GM18507 (cell line): ENCODE measurements at places on chromosomes 13 and 19.

DNA sequence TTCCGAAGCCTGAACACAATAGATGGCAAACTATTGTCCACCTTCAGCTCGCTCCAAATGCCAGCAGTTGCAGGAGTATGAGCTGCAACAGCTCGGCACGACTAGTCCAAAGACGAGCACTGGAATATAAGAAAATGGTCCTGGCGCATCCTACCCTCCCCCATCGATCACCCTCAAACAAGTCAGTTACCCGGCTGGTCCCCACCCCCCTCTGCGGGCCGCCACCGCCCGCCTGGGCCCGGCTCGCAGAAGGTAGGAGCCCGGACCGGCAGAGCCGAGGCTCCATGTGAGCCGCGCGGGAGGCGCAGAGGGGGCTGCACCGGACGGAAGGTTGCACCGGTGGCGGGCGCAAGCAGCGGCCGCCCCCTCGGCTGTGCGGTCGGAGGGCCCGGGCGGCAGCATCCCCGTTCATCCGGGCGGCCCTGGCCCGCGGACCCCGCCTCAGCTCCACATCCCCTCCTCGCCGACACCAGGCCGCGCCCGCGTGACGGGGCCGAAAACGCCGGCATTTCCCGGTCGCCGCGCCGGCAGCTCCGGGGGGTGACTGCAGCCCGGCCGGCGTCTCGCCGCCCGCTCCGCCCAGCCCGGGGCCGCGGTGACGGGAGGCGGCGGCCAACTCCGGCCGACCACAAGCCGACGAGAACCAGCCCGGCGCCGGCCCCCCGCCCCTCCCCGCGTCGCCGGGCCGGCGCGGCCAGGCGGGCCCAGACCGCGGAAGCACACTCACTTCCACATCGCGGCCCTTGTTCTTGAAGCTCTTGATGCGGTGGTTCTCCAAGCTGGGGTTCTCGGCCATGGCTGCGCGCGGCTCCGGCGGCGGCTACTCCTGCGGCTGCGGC lies 552 bp downstream of the KPNA3 start:
- DNase-seq = peak; percentile 15

DNA sequence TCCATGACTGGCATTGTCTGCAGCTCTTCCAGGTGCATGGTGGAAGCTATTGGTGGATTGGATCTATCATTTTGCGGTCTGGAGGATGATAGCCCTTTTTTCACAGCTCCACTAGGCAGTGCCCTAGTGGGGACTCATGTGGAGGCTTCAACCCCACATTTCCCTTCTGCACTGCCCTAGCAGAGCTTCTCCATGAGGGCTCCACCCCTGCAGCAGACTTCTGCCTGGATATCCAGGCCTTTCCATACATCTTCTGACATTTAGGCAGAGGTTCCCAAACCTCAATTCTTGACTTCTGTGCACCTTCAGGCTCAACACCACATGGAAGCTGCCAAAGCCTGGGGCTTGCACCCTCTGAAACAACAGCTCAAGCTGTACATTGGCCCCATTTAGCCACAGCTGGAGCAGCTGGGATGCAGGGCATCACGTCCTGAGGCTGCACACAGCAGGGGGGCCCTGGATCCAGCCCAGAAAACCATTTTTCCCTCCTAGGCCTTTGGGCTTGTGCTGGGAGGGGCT lies 800.2 kb upstream of the MIR17HG start:
- no peak for DNase-seq

DNA sequence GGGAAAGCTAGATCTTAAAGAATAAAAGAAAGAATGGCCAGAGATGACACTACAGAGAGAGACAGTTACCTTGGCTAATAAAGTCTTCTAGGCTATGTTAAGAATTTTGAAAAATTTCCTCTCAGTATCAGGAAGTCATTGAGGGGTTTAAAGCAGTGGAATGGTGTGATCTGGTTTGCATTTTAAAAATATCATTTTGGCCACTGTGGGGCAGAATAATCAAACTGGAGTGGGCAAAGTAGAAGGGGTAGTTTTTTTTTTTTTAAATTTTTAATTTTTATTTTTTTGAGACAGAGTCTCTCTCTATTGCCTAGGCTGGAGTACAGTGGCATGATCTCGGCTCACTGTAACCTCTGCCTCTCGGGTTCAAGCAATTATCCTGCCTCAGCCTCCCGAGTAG lies 4.4 kb upstream of the CNMD start:
- DNase-seq = no peak

DNA sequence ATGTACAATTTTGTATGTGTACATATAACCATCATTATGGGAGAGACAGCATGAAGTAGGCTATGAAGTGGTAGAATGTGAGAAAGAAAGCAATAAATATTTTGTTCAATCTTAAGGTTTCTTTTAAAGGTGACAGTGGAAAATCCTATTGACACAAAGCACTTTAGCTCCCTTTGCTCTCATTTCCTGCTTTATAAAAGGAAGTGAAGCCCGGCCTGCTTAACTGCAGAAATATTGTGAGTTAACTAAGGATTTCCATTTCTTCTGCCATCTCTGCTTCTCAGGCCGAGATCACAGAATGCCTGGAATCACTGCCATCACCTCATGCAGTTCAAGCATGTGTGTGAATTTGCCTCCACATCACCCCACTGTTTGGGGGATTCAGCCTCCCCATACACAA lies 83.5 kb downstream of the FRY start:
- no peak for DNase-seq

GRCh38 chr13:47415048-47415447 lies 518.2 kb upstream of the HTR2A start:
- DNase-seq = no peak

DNA sequence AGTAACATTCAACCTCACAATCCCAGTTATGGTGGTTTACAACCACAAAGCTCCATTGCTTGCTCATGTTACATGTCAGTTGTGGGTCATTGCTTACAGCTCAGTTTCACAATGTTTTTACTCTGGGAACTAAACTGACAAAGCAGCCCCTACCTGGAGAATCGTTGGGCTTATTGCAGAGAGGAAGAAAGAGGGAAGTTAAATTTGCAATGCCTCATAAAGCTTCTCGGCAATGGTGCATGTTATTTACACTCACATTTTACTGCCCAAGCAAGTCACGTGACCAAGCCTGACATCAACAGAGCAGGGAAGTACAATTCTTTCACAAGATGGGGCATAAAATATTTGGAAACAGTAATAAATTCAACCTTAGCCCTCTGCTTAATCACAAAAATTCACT lies 441.6 kb downstream of the TDRD3 start:
- no peak for DNase-seq

DNA sequence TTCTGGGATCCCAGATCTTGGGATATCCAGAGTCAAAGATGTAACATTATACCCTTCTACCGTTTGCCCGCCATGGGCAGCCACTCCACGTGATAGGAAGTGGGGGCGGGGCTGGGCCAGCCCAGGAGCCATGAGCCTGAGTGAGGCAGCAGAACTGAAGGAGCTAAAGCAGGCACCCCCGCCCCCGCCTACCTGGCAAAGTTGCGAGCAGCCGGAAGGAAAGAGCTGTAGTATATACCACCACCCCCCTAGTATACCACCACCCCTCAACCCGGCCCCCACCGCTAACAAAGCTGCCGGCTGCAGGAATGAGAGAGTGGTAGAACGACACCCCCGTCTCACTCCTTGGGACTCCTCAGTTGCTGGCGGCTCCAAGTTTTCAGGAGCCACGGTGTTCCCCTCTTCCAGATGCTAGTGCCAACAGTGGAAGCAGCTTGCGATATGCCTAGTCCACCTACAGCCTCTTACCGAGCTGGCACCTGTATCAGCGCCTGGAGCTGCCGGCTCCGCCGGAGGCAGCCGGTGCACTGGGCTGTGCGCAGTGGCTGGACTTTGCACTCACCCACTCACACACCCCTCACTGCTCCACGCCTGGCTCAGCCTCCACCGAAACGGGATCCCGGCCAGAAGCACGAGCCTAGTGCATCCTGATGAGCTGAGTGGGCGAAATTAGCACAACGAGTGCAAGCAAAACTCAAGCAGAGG lies 230.7 kb upstream of the PRR20A start:
- DNase-seq = no peak

DNA sequence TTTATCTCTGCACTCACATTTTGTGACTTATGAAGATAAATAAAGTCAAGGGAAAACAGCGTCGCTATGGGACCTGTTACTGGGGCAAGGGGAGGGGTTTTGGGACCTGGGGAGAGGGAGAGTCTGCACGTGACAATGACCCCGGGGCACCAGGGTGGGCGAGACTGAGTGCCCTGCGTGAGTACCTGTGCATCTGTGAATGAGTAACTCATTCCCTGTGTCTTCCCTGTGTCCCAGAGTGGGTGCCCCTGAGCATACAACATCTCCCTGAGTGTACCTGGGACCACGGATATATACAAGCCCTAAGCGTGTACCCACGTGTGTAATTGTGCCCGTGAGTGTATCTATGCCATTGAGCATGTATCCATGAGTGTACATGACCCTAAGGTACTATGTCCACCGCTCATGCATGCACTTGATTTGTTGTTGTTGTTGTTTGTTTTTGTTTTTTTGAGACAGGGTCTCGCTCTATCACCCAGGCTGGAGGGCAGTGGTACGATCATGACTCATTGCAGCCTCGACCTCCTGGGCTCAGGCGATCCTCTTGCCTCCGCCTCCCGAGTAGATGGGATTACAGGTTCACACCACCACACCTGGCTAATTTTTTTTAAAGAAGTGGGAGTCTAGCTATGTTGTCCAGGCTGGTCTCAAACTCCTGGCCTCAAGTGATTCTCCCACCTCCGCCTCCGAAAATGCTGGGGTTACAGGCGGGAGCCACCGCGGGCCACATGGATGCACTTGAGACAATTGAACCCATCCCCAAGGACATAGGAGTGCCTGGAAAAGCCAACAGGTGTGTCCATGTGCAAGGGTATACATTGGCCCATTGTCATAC lies 645 bp upstream of the TRAPPC5 start:
- DNase-seq = no peak

DNA sequence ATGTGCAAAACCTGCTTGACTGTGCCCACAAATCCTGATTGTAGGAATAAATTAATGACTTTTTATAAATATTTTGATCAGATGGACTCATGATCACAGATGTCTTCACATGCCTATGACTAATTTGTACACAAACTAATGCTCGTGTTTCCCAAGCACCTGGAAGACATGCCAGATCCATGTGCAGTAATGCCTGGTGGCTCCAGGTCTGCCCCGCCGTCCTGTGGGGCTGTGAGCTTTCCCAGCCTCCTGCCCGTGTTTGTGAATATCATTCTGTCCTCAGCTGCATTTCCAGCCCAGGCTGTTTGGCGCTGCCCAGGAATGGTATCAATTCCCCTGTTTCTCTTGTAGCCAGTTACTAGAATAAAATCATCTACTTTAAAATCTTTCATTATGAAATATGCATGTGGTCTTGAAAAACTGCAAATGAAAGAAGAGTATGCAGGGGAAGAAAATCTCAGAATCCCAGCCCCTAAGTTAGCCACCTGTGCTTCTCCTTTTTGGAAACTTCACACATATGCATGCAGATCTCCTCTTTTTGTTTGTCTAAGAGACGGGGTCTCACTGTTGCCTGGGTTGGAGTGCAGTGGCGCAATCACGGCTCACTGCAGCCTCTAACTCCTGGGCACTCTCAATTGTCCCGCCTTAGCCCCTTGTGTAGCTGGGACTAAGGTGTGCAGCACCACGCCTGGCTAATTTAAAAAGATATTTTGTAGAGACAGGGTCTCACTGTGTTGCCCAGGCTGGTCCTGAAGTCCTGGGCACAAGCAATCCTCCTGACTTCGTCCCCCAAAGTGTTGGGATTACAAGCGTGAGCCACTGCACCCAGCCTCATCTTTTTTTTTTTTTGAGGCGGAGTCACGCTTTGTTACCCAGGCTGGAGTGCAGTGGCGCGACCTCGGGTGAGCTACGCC lies 6.2 kb downstream of the RPL28 start:
- no peak for DNase-seq

- no peak for DNase-seq
These were observed 1568.3 kb upstream of the PRR20A start for GRCh38 chr13:55572408-55572807.

DNA sequence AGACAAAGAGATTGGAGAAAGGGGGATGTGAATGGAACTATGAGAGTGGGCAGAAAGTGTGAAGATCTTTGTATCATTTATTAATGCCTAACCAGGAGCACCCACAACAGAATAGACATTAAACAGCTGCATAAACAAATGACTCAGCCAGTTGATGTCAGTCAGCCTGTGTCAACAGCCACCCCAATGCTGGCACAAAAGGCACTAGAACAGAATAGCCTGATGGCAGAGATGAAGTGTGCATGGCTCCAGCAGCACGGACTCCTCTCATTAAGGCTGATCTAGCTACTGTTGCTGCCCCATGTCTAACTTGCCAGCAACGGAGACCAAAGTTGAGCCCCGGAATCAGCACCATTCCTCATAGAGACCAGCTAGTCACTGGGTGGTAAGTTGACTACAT lies 7.8 kb downstream of the CPB2 start:
- DNase-seq = no peak

DNA sequence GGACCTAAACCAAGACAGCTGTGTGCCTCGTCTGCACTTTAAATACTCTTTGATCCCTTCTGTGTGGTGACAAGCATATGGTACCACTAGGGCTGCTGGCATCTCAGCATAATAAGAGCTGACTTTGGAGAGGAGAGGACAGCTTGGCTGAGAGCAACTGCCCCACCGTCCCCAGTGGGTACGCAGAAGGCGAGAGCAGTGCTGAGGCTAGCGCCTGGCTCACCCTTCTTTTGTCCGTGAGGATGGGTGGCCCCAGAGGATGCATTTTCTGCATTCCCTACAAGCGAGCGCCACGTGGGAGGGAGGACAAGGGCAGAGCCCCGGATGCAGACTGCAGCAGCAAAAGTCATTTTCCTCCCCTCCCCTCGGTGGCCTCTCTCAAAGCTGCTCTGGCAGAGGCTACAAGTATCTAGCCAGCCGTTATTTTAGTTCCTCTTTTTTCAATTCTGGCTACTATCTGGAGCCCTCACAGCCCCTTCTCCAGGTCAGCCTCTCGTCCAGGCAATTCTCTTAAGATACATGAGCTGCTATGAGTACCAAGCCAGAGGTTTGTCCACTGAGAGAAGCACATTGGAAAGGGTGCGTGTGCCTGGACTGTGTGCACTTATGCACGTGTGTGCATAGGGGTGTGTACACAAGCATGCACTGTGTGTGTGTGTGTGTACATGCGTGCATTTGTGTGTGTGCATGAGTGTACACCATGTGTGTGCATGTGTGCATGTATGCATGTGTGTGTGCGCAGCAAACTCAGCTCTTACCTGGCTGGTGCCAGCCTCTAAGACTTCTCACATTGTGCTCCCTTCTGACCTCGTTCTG lies 51.3 kb downstream of the RAB20 start:
- no peak for DNase-seq

- DNase-seq = no peak
These were observed 43.6 kb downstream of the COL4A1 start for GRCh38 chr13:110263404-110263803.

DNA sequence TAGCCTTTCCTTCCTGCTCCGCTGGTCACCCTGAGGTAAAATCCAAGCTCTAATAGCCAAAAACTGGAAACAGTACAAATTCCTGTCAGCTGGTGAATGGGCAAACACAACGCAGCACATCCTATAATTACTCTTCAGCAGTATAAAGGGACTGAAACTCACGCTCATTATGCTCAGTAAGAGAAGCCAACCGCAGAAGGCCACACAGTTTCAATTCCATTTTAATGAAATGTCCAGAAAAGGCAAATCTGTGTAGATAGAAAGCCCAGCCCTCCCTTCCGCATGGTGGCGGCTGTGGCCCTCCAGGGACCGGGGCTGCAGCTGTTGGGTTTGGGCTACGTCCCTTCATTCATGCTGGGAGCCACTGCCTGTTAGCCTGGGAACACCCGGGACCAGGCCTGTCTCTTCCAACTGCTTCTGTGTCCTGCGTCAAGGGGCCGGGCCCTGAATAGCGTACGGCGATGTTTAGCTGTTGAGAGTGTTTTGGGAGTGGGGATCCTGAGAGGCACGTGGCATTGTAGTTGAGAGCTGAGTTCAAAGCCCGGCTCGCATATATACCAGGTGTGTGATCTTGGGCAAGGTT lies 23.5 kb downstream of the NKPD1 start:
- DNase-seq = peak; percentile 75

- peak; percentile 26 for DNase-seq
These were observed 330.8 kb downstream of the DLEU7 start for GRCh38 chr13:50512474-50513299.
